ENCODE measurements at places on chromosomes 6 and 20.

DNA sequence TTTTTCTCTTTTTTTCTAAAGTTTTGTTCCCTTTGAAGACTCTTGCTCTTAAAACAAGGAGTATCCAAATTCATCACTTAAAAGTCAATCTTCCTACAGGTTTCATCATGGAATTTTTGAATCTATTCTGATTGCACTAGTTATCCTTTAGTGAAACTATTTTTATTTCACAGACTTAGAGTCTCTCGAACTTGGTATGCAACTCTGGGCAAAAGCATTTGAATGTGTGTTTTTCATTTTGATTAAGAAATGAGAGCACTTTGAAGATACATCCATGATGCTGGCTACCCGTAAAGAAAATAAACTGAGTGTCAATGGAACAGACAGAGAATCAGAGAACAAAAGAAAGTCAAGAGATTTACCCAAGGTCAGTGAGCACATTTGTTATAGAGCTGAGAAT lies 586.5 kb downstream of the EPM2A start:
- DNase-seq, result no peak

GRCh38 chr6:166440106-166440505 lies 57.4 kb upstream of the MPC1 start:
- no peak for DNase-seq

GRCh38 chr6:46948699-46949098 lies 27.0 kb upstream of the ADGRF5 start:
- DNase-seq, result no peak

DNA sequence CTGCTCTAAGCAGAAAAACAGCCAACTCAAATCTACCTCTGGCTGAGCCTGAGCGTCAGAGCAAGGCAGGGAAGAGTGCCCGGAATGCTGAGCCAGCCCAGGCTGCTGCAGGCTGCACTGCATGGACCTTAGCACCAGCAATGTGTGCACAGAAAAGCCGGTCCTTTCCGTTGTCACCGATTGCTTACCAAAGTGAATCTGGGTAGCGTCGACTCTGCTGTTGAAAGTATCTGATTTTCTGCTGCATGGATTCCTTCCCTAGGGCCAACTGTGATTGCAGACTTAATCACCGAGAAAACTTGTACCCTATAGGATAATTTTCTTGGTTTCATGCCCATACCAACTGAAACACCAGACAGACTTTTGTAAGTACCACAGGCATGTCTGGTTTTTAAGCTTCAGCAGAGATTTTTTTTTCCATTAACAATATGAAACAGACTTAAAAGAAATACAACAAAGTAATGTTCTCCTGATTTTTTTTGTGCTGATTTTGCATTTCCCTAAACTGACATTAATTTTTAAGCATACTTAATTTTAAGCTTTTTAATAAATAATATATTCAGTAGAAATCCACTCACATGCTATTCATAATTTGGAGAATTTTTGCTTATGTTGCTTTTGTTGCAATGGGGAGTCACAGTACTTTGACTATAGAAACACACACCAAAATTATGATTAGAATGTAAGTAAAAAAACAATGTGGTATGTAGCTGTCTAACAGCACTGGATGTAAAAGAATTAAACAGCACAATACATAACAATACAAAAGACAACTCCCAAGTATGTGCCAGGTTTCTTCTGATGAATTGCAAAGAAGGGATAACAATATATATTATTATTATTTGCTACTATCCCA lies 218.0 kb downstream of the THBS2 start:
- DNase-seq, result no peak

GRCh38 chr6:120960761-120961160 lies 373.5 kb downstream of the TBC1D32 start:
- DNase-seq, result no peak

- peak; percentile 7 for DNase-seq
Observed at GRCh38 chr6:75855052-75855451, 106.0 kb downstream of the MYO6 start.

- DNase-seq, result no peak
Observed at GRCh38 chr20:38168791-38169589, 3.9 kb upstream of the TGM2 start.

GRCh38 chr20:16749573-16749972 lies 1.4 kb downstream of the OTOR start:
- DNase-seq, result no peak

- DNase-seq, result no peak
Observed at GRCh38 chr20:56157530-56158203, 90.9 kb upstream of the MC3R start.

DNA sequence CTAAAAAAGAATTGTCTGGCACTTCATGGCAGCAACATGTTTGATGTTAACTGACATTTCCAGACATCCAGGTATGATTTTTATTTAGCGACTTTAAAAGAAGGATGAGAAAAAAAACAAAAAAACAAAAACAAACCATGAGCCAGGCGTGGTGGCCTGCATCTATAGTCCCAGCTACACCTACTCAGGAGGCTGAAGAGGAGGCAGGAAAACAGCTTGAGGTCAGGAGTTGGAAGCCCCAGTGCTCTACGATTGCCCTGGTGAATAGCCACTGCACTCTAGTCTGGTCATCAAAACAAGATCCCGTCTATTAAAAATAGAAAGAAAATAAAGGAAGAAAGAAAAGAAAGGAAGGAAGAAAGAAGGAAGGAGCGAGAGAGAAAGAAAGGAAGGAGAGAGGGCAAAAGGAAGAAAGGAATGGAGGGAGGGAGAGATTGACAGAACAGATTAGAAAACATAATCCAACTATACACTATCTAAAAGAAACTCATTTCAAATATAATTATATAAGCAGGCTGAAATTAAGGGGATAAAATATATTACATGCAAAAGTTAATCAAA lies 141.6 kb downstream of the TRIM27 start:
- DNase-seq, result no peak

- no peak for DNase-seq
Observed at GRCh38 chr20:49853640-49854039, 41.0 kb downstream of the SLC9A8 start.

- no peak for DNase-seq
Observed at GRCh38 chr6:66605971-66606370, 898.9 kb upstream of the EYS start.

DNA sequence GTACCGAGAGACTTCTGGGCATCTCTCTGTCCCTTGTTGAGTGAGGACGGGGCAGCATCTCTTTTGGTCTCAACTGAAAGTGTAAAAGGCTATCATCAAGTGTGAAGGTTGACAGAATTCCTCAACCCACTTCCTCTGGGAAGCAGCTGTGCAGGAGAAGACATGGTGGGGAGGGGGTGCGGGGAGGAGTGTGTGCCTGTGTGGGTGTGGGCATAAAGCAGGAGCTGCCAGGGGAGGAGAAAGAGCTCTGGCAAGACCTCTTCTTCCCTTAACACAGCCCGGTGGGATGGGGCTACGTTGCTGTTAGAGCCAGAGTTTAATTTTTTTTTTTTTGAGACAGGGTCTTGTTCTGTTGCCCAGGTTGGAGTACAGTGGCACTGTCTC lies 31.8 kb downstream of the CPXM1 start:
- no peak for DNase-seq

DNA sequence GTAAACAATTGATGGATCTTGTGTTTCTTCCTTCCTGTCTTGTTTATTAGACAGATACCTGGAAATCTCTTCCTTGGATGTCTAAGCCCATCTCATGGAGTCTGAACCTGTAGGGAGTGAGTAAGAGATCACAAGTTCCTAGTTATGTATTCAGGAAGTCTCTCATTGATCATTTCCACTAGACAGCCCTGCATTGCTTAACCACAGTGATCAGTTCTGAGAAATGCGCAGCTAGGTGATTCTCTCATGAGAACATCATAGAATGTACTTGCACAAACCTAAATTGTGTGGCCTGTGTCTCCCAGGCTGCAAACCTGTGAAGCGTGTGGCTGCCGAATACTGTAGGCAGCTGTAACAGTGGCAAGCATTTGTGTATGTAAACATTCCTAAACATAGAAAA lies 39.1 kb downstream of the FAM120B start:
- DNase-seq, result no peak

DNA sequence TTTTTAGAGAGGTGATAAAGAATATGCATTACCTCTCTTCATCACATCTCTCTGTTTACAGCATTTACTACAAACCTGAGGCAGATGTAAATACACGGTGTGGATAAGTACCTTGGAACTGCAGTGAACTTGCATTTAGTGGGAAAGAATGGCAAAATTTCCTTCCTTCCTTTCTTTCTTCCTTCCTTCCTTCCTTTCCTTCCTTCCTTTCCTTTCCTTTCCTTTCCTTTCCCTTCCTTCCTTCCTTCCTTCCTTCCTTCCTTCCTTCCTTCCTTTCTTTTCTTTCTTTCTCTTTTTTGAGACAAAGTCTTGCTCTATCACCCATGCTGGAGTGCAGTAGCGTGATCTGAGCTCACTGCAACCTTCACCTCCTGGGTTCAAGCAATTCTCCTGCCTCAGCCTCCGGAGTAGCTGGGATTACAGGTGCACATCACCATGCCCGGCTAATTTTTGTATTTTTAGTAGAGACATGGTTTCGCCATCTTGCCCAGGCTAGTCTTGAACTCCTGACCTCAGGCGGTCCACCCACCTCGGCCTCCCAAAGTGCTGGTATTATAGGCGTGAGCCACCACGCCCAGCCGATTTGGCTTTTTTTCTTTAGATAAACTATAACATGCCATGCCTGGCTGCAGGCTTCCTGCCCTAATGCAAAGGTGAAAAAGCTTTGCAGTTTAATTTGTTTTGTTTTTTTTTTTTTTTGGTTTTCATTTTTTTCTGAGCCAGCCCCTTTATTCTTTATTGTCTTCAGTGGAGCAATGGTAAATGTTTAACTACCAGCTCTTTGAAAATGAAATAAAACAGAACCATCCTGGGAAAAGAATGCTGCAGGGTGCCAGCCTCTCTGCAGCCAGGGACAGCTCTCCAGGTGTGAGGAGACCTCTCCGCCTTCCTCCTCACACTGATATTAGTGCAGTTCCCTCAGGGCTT lies 64.2 kb upstream of the NEDD9 start:
- no peak for DNase-seq

DNA sequence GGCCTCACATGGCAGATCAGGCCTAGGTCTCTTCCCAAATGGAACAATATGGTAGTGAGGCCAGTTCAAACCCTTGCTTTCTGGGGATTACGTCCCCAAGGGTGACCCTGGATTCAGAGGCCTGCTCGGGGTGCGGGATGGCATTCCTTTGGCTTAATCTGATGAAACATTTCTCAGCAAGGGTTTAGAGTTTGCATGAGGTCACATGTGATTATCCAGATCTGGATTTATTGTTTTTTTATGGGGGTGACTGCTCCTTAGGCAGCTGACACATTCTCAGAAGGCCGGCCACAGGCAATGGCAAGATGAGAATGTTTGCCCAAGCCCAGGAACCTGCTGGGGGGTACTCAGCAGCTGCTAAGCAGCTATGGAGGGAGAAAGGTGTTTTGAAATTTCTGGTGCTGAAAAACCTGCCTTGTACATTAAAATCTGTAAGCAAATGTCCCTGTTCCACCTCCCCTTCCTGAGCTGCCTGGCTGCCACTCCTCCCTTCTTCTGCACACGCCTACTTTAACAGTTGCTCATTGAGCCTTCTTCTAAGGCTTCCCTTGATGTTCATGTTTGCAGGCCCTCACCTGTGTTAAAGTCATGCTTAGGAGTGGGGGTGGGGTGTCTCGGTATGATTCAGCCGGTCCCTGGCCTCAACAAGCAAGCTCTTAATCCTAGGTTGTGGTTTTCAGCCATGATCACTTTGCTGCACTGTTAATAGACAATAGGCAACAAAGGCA lies 37.9 kb upstream of the FUCA2 start:
- no peak for DNase-seq

- DNase-seq, result peak; percentile 47
Observed at GRCh38 chr6:117555882-117556498, 46.3 kb downstream of the GOPC start.

GRCh38 chr6:21348504-21349195 lies 244.9 kb upstream of the SOX4 start:
- no peak for DNase-seq

GRCh38 chr6:150722614-150723344 lies 123.1 kb downstream of the PLEKHG1 start:
- DNase-seq, result no peak

- DNase-seq, result no peak
Observed at GRCh38 chr6:30238178-30238795, 25.1 kb upstream of the TRIM26 start.

DNA sequence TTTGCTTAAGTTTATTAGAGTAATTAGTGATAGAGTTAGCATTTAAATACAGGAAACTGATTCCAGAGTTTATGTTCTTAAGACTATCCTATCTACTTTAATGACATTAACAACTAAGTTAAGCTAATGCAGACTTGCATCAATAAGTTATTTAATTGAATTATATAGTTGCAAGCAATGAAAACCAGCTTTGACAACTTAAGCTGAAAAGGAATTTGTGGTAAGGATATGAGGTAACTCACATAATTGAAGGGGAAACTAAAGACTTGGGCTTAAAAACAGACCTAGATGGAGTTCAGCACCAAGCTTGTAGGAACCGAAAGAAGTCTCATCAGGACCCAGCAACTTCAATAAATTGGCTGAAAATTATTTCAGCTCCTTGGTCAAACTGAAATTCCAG lies 222.3 kb downstream of the IBTK start:
- DNase-seq, result no peak

GRCh38 chr6:2970034-2970685 lies 1.2 kb downstream of the SERPINB6 start:
- no peak for DNase-seq

- DNase-seq, result no peak
Observed at GRCh38 chr6:137866200-137866913, 702 bp upstream of the TNFAIP3 start.

DNA sequence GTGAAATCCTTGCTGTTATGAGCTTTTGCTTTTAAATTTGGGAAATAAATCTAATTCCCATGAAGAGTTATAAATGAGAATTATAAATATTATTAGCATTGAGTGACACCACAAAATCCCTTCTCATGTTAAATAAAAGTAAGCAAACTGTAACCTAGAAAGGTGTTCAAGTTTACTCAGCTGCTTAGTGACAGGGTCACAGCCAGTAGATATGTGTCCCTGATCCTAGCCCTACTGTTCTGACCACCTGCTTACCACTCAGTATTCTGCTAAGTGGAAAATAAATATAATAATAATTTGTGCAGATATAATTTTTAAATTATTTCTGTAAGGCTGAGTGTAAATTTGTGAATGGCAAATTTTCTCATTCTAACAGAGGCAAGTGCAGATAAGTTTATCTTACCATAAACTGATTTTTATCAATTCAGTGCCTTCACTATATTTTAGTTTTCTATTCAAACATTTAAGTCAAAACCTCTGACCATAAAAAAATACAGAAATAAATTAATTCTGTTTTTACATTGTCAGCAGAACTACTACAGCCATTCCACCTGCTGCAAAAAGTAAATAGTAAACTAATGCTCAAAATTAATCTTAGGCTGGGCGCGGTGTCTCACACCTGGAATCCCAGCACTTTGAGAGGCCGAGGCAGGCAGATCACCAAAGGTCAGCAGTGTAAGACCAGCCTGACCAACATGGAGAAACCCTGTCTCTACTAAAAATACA lies 118.2 kb downstream of the TENT5A start:
- DNase-seq, result no peak

DNA sequence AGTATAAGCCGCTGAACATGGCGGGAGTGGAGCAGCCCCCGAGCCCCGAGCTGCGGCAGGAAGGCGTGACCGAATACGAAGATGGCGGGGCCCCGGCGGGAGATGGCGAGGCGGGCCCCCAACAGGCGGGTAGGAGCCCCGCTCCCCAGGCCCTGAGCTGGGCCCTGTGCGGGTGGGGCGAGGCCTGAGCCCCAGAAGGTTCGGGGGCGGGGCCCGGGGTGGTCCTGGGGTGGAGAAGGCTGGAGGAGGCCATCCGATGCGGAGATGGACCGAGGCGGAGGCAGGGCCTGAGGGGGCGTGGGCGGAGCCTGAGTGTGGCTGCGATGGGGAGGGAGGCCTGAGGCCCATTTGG lies 7.1 kb downstream of the L3MBTL1 start:
- DNase-seq, result no peak

- no peak for DNase-seq
Observed at GRCh38 chr20:6618051-6618450, 149.4 kb upstream of the BMP2 start.

All from activated CD4-positive, alpha-beta T cell treated with anti-CD3 and anti-CD28 coated beads, Interleukin-2, amount 50 U/mL, for 24 hours (primary cell).